ENCODE measurements at places on chromosomes 3 and 15.

GRCh38 chr3:158725348-158726011 is 6.8 kb downstream of the RARRES1 start:
- DNase-seq: no peak

DNA sequence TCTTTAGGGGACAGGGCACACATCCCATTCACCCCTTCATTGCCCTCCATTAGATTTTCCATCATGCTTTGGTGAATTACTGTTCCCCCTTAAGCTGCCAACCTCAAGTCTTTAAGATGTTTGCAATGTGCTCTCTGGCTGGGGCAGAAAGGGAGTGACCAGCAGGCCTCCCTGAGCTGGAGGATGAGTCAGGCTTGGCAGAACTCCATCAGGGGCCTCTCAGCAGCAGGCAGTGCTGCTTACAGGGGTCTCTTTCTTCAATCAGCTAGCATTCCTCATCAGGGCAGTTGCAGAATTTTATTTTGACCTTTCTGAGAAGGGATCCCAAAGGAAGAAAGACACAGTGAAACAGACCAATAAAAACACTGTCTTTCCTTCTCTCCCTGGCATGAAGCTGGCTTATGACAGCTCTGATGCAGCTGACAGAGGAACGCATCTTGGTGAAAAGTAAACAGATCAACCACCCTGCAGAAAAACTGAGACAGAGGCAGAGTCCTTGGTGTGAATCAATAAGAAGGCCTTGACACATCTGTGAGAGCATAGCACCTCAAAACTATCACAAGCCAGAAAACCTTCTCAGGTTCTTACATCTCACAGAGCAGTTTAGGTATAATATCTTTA is 88.7 kb upstream of the MRPL3 start:
- DNase-seq: no peak

DNA sequence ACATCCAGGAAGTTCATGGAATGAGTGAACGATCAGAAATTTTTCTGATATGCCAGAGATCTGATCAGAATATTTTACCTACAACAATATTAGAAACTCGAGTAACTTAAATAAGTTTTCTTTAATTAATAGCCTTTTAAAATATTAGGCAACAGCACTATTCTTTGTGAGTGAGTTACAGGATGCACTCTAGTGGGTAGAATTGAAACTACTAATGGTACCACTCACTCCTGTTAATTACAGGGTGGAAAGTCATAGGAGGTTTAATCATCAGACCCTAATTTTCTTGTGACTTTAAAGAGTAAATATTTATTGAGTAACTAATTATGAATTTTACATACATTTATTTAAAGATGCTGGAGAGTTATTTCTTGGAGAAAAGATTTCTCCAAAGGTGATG is 217.3 kb downstream of the CACNA2D3 start:
- no peak for DNase-seq

DNA sequence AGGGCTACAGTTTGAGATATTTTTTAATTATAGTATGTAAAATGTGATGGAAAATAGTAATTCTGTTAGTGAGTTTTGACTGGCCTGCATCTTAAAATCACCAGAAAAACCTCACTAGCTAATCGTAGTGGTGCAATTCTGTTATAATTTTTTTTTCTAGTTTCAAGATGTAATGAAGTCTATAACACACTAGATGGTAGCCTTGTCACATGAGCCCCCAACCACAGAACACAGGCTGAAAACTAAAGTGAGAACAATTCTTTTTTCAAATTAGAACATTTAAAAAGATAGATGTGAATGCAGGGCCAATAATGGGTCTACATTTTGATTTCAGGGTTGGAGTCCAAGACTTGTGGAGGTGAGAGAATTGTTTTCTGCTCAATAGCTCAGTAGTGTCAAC is 83.3 kb upstream of the KCNH8 start:
- DNase-seq: no peak

GRCh38 chr15:99303907-99304306 is 52.6 kb downstream of the LRRC28 start:
- DNase-seq: no peak

DNA sequence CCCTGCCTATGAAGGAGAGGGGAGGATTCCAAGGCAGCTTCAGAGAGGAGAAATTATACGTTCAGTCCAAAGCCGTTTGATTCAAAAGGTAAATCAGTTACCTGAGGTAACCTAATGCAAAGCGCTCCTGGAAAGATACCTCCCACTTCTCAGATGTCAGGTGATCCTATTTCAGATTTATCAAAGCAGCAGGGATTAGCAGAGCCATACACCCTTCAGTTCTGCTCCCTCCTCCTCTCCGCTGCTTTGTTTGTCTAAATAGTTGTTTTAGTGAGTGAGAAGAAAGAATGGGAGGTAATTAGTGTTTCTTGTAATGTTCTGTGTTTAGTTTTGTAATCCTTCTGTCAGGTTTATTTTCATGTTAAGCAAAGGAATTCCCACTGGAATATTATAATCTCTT is 81.1 kb downstream of the SOX14 start:
- DNase-seq: no peak

DNA sequence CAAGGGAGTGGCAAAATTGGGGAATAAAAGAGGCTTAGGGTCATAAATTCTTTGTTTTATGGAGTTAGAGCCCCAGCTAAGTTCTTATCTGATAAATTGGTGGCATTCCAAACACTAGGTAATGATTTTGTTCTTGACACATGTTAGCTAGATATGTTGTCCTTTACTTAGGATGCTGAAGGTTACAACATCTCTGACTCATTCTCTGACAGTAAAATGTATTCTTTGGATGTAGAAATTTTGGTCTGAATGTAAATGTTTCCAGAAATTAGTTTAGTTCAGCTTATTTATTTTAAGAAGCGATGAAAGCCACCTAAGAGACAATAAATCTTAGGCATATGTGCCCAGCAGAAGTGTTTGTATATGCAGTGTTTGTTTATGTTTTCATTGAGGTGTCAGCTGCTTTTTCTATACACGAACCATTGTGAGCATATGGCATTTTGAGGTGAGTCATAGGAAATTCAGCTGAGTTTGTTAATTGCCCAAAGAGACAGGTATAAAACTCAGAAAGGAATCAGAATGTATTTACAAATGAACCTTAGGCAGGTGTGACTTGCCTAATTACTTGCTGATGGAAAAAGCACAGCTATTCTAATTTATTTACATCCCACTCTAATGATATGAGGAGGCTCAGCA is 247.7 kb downstream of the AGBL1 start:
- DNase-seq: no peak

GRCh38 chr3:49785565-49786356 is 581 bp downstream of the IP6K1 start:
- no peak for DNase-seq

DNA sequence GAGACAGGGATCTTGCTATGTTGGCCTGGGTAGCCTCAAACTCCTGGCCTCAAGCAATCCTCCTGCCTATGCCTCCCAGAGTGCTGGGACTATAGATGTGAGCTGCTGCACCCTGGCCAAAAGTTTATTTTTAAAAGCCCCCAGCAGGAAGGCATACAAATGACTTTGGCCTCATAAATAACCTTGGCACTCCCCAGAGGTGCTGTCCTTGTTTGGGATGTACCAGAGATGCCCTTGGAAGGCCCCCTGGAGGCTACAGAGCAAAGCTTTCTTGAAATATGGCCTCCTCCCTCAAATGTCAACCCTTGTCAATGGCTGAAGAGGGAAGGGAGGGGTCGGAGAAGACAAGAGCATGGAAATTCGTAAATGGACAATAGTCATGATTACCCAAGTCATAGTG is 14.0 kb upstream of the RTP3 start:
- DNase-seq: no peak

- no peak for DNase-seq
These were observed 54.7 kb upstream of the TRAK1 start for GRCh38 chr3:42036483-42036823.

- no peak for DNase-seq
These were observed 16.7 kb downstream of the GRAMD2A start for GRCh38 chr15:72180761-72181324.

- no peak for DNase-seq
These were observed 32.4 kb downstream of the EDC3 start for GRCh38 chr15:74663303-74664027.

GRCh38 chr3:49609815-49610214 is 55.5 kb downstream of the BSN start:
- no peak for DNase-seq

GRCh38 chr15:71691458-71692417 is 118.6 kb upstream of the NR2E3 start:
- DNase-seq: no peak

GRCh38 chr3:149339931-149340309 is 6.5 kb upstream of the TM4SF18 start:
- DNase-seq: no peak

GRCh38 chr3:152405915-152406802 is 137.4 kb downstream of the MBNL1 start:
- no peak for DNase-seq

GRCh38 chr3:105527949-105528348 is 161.2 kb downstream of the ALCAM start:
- DNase-seq: no peak

DNA sequence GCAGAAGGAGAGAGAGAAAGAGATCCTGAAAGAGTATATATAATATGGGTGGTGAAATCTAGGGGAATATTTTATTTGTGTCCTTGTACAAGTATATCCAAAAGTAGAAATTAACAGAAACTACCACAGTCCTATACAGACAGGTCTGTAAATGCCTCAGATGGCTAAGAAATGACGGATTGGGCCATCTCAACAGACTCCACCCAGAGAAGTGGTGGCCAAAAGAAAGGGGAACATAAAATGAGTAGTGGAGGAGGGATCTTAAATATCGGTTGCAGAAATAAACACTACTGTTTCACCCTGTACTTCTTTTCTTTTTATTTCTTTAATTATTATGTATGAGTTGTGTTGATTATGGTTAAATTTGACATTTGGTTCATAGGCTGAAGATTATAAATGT is 47.7 kb downstream of the CCR3 start:
- no peak for DNase-seq

DNA sequence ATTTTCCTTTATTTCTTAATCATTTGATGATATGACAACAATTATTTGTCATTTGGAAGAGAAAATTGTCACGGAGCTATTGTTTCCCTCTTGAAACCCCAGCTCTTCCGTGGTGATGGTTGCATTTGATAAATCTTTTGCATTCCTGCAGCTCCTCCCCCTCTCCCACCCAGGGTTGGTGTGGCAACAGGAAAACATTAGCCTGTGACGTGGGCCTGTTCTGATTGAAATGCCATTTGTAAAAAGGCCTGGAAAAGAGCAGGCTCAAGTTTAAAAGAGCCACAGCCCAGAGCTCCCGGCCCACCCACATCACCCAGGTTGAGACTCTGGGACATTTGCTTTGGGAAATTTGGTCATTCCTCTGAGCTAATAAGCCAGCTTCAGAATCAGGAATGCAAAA is 282.5 kb downstream of the RPLP1 start:
- no peak for DNase-seq

DNA sequence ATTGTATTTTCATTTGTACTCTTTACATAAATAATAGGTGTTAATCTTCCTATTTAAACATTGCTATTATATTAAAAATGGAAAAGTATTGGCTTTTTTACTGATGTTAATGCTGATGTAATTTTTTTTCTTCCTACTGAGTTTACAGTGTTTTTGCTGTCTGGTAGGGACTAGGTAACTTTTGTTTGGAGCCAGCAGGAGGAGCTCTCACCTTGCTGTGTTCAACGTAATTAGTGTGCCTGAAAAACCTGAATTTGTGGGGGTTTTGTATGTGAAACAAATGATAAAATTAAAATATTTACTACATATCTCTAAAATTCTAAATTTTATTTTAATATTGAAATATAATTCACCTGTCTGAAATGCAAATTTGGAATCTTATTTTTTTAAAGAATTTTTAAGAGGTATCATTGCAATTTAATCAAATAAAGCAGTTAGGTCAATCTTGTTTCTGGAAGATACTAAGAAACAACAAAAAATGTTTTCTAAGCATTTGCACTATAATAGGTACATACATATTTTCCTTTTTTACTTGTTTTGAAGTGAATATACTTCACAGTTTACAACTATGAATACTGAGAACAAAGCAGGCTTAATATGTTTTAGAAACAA is 48.8 kb downstream of the EPHA6 start:
- DNase-seq: no peak

DNA sequence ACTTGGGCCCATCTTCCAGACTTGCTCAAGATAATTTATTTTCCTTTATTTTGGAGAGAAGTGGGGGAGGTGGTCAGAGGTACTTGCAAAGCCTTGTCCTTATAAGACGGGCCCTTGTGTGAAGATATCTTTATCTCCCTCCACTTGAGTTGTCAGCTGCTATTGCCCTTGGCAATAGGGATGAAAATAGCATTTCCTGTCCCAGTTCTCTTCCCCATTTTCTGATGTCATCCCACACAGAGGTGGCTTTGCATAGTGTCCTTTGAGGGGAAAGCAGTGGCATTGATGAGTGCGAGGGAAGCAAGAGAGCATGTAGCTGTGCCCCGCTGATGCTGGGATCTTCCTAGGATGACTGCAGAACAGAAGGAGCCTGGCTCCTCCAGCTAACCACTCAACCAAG is 41.9 kb upstream of the TUBGCP5 start:
- DNase-seq: no peak

GRCh38 chr3:146546366-146546965 is 2.1 kb upstream of the PLSCR1 start:
- DNase-seq: no peak

- DNase-seq: no peak
These were observed 262.9 kb downstream of the CTNNB1 start for GRCh38 chr3:41462103-41462691.

DNA sequence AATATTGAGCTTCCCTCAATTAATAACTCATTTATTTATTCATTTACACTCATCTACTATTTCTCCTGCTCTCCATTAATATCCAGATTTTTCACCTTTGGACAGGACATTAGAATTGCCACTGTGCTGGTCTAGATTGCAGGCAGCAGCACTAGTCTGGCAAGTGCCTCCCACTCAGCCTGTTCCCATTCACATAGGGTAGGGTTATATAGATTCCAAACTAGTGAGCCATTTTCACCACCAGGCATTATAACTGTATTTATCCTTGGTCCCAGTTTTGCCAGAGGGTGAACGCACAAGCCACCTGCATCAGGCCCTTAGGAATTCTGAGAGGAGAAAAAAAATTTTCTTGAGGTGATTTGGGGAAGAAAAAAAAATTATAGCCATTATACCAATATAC is 44.5 kb downstream of the ANAPC13 start:
- no peak for DNase-seq

- no peak for DNase-seq
These were observed 275.8 kb downstream of the SATB1 start for GRCh38 chr3:18149386-18149785.

DNA sequence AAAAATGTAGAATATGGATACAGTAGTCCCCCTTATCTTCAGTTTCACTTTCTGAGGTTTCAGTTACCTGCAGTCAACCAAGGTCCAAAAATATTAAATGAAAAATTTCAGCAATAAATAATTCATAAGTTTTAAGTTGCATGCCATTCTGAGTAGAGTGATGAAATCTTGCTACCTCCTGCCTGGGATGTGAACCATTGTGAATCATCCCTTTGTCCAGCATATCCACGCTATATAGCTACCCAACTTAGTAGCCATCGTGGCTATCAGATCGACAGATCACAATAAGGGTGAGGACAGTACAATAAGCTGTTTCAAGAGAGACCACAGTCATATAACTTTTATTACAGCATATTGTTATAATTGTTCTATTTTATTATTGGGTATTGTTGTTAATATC is 1.2 kb upstream of the LARS2 start:
- no peak for DNase-seq

All from activated CD4-positive, alpha-beta T cell treated with anti-CD3 and anti-CD28 coated beads for 1 hour (primary cell).